ENCODE measurements at places on chromosomes 7 and 10.

GRCh38 chr10:32146166-32146565 lies 89.9 kb upstream of the KIF5B start:
- no peak for DNase-seq

DNA sequence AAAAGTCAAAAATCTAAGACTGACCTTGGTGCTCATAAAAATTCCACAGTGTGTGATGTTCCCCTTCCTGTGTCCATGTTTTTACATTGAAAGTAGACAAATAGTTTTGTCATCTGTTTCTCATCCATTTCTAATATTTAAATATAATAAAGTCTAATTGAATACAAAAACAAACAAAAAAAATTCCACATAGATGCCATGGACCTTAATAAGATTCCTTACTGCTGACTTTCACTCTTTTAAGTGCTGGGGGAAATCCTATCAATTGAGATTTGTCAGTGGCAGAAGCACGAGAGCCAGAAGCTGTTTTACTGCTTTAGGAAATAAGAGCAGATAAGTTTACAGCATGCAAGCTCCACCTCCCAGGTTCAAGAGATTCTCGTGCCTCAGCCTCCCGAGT lies 310.0 kb downstream of the ABCA13 start:
- no peak for DNase-seq

DNA sequence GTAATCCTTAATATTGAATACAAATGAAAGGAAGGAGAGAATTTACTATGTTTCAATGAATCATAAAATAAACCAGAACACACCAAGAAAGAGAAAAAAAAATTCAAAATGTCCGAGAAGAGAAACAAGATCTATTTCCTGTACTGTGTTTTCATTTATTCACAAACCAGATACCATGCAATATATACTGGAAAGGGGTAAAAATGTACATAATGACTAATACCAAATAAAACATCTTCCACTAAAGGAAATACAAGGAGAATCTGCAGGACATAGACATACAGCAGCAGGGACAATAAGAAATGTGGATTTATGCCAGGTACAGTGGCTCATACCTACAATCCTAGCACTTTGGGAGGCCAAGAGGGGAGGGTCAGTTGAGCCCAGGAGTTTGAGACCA lies 24.3 kb upstream of the TMEM26 start:
- no peak for DNase-seq

DNA sequence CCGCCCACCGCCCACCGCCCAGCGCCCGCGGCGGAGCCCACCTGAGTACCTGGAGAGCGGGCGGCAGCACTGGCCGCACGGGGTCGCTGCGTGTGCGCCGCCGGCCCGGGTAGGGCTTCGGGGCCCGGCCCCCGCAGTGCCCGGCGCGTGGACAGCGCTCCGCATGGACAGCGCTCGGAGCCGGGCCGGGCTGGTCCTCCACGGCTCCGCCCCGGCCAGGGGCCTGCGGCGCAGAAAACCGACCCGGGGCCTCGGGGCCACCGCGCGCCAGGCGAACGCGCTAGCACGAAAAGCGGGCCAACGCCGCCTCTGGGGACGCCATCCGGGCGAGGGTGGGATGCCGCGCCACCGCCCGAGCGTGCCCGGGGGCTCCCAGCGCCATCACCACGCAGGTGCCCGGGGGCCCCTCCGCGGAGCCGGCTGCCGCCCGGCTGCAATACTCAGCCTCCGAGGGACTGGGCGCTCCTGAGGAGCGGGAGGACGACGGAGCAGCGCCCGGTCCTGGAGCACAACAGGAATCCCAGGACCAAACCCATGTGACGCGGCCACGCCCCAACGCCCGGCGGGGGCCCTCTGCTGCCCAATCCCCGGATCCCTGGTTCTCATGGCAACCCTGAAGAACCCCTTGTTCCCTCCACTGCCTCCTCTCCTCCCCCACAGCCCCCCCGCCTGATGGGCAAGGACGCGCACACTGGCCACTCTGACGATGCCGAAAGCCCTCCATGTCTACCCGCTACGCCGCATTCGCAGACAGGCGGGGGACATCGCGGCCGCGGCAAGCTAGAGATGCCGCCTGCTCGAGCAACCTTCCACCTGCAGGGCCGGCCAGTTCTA lies at the start of gene GRB10:
GRB10 (minus strand) TSS at position 522 of the 834 bp plus-strand sequence. CDS start 50,574 bp downstream, outside the sequence.
- no peak for DNase-seq

GRCh38 chr7:37206192-37206591 lies 242.5 kb downstream of the ELMO1 start:
- no peak for DNase-seq

DNA sequence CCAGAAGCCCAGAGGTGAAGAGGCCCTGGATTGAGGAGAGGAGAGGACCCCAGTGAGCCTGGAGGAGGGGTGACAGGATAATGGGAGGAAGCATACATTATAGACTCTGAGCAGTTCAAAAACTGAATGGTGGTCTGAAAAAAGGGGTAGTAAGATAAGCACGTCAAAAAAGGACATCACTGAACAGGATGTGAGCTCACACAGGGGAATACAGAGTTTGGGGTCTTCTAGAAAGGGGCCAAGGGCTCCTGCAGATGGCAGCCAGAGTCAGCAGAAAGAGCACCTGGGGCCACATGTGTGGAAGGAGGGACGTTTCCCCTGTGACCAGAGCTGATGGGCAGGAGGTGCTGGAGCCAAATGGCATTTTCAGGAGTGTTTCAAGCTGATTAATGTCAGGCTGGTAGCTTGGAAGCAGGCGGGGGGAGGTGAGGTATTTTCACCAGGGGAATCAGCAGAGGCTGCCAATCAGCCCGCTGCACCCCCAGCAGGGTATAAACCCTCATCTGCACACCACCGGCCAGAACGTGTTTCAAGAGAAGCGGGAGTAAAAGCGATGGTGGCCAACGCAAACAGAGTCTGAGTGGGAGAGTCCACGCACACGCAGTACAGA lies 85.8 kb downstream of the TNS3 start:
- DNase-seq = no peak

GRCh38 chr7:150449206-150449952 lies 1.1 kb upstream of the GIMAP8 start:
- DNase-seq = no peak

DNA sequence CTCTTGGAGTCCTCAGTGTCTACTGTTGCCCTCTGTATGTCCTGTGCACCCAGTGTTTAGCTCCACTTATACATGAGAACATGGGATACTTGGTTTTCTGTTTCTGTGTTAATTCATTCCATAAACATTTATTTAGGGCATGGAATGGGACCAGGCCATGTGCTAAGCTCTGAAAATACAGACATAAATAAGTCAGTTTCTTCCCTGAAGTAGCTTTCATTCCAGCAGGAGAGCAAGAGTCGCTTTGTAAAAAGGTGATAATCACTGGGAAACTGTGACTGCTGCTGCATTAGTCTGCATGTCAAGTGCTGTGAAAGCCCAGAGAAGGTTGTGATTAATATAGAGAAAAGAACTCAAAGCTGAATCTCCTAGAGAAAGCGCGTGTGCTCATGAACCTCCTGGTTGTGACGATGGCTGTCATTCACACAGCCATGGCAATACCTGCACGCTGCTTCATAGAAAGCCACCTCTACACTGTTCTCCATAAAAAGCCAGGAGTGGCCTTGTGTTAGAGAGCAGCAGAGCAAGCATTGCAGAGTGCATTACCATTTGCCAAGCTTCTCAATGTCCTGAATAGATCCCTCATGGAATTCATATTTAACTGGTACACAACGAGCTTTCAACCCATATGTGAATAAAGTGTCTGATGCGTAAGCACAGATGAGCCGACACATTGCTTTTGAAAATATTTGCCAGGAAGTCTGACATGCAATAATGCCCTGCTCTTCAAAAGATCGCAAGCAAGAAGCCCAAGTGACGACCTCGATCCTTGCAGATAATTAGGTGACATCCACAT lies 30.6 kb upstream of the PITRM1 start:
- no peak for DNase-seq

GRCh38 chr7:44236333-44236728 lies 35.6 kb downstream of the YKT6 start:
- no peak for DNase-seq

GRCh38 chr10:65723525-65723924 lies 1202.3 kb upstream of the LRRTM3 start:
- no peak for DNase-seq

- no peak for DNase-seq
Observed at GRCh38 chr7:48158404-48158803, 12.9 kb upstream of the ABCA13 start.
